ENCODE measurements at places on chromosomes 5 and 9. TPM values are rescaled to one million over a fixed set of nuclear protein-coding genes. Genes with fewer than 3 reads are reported as not detected.

DNA sequence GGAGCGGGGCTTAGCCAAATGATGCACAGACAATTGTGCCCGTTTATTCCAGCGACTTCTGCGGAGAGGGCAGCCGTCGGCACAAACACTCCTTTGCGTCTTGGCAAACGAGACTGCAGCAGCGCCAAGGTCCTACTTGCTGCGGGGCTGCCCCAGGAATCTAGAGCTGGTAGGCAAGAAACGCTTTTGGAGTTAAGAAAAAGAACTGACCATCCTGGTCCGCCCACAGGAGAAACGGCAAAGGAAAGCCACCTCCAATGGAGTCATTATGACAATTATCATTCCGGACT, 2.3 kb downstream of the RXFP3 start:
- DNase-seq: no peak

Gene ACTBL2
- 0.11 TPM for total RNA-seq

DNA sequence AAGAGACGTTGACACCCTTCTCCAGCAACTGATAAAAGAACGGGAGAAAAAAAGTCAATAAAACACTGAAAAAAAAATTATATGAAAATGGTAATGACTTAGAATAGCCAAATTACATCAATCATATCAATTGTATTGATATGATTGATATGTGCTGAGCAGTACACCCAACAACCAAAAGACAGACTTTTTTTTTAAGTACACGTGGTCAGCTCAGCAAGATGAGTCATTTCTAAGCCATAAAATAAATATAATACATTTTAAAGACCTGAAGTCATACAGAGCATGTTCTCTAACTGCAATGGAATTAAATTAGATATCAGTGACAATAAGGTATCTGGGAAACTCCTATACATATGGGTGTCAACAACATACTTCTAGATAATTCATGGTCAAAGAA, 30.9 kb upstream of the OLFM1 start:
- DNase-seq: peak; percentile 27

GRCh38 chr5:172713113-172713808, 57.7 kb downstream of the DUSP1 start:
- DNase-seq: peak; percentile 51

Gene NIPAL4
- not detected for total RNA-seq

DNA sequence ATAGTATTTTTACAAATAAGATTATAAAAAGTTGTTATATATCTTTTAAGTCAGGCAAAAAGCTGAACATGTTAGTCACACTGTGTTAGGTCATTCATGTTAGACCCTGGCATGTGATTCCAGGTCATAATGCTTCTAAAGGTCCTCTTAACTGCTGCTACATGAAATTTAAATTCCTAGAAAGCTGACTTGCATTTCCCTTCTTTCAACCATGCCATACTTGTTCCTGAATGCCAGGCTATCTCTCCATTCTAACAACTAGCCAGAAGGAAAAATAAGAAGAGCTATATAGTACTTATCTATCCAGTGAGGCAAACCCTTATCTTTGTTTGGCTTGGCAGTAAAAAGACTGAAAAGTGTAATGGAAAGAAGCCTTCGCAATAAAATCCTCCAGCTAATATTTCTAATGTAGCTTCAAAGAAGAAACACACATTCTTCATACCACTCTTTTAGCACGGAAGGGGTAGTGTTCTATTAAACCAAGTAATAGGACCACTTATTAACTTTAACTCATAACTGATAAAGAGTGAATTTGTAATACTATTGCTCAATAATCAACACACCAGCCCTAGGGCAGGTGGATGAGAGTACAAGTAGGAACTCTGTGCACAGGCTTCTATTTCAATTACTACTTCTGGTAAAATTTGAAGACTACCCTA, 310.2 kb downstream of the PDE4D start:
- DNase-seq: no peak

DNA sequence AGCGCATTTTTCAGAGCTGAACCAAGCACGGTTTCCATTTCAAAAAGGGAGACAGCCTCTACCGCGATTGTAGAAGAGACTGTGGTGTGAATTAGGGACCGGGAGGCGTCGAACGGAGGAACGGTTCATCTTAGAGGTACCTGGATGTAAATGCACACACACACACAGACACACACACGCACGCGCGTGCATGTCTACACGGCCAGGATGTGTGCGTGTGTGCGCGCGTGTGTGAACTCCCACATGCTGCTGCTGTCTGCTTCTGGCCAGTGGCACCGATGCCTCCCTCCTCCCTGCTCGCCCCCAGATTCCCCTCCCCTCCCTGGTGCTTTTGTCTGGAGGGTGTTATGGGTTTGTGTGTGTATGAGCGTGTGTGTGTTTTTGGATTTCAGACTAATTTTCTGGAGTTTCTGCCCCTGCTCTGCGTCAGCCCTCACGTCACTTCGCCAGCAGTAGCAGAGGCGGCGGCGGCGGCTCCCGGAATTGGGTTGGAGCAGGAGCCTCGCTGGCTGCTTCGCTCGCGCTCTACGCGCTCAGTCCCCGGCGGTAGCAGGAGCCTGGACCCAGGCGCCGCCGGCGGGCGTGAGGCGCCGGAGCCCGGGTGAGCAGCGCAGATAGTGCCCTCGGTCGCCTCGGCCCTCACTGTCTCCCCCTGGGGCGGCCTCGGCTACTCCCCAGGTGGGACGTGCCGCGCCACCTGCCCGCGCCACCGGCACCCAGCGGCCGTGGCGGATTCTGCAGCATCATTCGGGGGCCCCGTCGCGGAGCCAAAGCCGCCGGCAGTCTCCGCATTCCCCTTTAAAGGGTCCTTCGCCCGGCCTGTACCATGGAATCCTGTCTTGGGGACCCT, at the start of gene NTRK2:
Gene NTRK2, plus strand, starts transcription at position 442 of the 850 bp plus-strand sequence. CDS start 1,020 bp downstream, outside the sequence.
- DNase-seq: peak; percentile 62

DNA sequence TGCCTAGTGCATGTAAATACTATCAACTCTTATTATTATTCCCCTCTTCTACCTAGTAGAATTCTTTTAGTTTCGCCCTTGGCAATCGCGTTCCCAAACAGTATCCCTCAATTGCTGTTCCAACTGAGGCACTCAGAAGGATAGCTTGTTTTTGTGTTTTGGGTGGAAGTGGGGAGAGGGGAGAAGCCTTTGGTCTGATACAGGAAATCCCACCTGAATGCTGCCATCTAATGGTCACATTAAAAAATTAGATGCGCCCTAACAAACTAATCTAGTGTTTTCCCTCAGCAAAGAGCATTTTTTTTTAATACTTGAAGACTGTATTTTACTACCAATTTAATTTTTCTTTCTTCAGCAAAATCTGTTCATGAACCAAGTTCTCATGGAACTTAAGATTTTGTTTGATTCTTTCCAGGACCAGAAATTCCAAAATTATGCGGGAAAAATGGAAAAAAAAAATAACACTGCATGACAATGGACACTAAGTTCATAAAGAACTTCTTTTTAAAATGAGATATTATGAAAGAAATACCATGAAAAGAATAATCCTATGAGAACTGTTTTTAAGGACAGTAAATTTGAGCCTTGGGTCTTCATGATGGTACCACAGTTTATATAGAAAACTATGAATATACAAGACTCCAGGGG, 22.2 kb upstream of the GLDC start:
- DNase-seq: peak; percentile 41

DNA sequence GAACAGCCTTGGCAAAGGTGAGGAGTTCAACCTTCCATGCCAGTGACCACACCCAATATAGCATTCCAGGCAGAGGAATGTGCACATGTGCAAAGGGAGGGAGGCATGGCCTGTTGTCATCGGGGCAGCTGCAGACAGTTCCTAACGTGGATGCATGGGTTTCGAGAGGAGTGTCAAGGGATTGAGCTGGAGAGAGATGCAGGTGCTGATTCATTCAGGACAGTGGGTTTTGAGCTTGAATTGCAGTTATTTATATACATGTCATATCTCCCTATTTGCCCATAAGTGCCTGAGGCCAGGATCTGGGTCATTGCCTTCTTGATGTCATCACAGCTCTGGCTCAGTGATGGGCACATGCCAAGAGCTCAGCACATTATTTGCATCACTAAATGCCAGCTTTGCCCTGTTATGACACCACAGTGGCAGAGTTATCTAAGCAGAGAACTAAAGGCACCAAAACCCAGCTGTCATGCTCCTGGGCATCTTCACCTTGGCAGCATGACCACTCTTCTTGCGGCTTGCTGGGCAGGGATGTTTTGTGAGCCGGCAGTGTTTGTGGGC, 278.0 kb downstream of the NTRK2 start:
- no peak for DNase-seq

GRCh38 chr5:14341571-14342230, 198.6 kb downstream of the TRIO start:
- DNase-seq: no peak

Gene FAM221B
- total RNA-seq: not detected

Gene TRAF1
- 0.38 TPM for total RNA-seq

DNA sequence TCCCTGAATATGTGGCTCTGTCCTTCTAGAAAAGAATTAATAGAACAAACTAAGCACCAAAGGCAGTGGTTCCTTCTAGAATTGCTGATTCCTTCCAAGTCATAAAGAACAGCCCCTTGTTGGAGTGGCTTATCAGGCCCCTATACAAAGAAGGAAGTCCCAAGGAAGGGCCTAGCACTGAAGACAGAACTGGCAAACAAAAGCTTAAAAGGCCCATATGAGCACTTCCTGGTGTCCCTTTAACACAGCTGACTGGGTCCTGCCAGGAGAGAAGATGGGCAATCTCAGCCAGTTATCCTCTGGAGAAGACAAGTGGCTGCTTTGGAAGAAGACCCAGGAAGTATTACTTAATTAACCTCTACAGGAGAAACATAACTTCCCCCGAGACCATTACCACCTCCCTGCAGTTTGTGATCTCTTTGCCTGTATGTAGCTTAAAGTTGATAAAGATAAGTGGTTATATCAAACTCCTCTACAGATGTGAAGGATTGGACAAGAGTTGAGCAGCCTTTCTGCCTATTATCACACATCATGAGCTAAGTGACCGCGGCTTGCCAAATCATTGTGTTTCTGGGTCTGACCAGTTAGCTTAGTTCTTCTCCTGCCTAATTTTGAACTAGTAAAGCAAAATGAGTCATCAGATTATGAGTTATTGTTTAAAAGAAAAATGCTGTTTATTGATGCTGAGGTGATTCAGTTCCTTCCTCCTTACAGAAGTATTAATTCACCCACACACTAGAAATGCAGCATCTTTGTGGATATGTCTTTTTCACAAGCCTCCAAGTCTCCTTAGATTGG, 13.3 kb upstream of the STING1 start:
- peak; percentile 83 for DNase-seq

Measured in GM23248 (cell line).